ENCODE measurements at places on chromosomes 3 and 15.

GRCh38 chr15:68470049-68470742, 38.2 kb upstream of the ITGA11 start:
- DNase-seq = no peak

DNA sequence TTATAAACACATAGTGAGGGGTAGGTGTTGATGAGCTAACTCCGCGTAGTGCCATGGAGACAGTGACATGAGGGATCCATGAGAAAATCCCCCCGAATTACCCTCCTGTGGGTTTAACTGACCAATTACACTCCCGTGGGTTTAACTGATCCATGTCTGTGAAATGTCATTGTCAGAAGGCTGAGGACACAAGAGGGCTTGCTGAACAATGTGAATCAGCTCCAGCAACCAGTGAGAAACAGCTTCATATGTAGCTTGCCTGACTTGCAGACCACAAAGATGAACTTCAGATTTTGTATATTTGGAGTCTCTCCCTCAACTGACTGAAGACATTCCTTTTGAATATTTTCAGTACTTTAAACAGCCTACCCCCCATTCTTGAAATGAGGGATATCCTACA, 144.9 kb downstream of the FBN1 start:
- DNase-seq = no peak

GRCh38 chr15:68510558-68510957, 68.2 kb upstream of the CORO2B start:
- no peak for DNase-seq

GRCh38 chr15:80660119-80660518, 35.0 kb upstream of the ABHD17C start:
- DNase-seq = peak; percentile 47

DNA sequence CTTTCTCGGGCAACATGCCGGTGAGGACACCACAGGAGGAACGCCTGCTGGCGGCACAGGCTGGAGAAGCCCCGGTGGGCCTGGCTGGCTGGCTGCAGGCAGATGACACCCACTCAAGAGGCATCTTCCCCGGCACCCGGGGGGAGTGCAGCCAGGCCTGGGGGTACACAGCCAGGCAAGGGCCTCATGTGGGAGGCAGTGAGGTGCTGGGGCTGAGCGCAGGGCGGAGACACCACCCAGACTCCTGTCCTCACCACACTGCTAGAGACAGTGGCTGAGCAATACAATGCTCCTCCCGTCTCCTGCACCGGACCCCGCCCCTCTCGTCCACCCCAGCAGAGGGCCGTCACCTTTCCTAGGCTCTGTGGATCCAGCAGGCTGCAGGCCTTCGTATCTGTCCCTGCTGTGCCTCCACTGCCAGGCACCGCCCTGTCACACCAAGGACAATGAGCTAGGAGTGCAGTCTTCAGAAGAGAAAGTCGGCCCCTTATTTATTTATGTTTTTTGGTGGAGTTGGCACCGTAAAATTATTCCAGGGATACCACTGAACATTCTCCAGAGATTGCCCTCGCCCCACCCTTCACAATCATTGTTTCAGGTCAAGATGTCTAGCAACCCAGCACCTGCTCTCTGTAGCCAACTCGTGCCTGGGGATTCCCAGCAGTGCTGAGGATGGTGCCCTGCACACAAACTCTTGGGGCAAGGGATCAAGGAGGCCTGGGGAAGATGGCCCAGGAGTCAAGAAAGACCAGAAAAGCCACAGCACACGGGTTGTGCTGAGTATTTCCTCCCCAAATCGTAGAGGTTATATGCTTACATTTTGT, 129.1 kb downstream of the ATP10A start:
- DNase-seq = peak; percentile 51

DNA sequence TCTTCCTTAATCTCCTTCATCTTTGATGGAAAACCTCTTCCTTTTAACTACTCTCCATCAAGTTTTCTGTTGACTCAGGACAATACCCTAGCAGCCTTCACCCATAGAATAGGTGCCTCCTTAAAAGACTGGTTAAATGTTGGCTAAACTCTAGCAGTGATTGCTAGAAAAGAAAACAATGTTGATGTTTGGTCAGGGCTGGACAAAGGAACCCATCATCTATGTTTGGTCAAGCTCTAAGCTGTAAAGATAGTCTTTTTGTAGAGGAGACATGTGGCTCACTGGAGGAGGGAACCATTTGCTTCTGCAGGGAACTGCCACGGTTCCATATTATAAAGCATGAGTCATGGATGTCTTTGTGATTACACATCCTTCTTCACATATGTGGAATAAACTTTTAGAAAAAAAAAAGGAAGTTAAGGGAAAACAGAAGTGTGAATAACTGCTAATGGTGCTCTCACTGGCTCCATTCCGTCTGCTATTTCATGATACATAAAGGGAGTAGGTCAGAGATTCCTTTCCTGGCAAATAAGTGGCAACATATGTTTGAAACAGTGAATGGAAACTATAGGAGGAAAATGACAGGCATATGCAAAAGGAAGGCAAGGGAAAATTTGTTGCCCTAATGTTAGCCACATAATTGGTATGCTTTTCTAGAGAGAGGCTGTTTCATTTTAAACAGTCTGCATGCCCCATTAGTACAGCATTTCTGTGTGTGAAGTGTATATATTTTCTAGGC, 78.2 kb downstream of the CMSS1 start:
- no peak for DNase-seq
